ENCODE measurements at places on chromosomes 2 and 18. TPM values are rescaled to one million over a fixed set of nuclear protein-coding genes. Genes with fewer than 3 reads are reported as not detected.

ALK gene
- 0.13 TPM for polyA plus RNA-seq

- DNase-seq: no peak
Measured at GRCh38 chr2:237199577-237199976, 113.9 kb downstream of the COPS8 start.

DNA sequence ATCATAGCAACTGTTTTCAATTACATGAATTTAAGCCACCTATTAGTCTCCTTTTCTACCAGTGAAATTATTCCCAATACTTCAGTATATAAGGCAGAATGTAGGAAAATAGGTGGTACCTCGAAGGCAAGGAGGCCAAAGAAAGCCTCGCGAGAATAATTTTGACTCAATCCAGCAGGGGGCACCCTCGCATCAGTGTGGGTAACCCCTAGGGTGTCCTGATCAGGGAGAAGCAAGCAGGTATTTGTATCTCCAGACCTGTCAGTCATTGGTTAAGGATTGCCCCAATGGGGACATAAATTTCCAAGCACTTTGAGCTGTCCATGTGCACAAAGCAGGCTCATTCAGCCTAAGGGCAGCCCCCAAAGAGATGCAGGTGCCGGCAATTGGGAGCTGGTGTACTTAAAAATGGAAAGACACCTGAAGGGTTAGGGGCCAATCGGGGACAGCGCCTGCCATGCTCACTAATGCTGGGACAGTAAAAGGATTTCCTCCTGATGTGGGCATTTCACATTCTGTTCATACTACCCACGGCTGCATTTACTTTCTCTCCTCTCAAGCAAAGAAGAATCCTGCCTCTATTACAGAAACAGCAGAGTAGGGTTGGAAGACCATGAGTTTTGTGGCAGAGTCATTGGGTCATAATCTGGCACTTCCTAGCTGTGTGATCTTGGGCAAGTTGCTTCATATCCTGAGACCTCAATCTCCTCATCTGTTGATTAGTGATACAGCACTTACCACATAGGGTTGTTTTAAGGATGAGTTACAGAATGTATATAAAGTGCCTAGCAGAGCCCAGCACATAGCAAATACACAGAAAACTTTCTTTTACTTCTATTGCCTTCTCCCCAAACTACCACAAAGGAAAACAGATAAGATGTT lies 136.1 kb downstream of the ICOS start:
- DNase-seq: peak; percentile 44

DNA sequence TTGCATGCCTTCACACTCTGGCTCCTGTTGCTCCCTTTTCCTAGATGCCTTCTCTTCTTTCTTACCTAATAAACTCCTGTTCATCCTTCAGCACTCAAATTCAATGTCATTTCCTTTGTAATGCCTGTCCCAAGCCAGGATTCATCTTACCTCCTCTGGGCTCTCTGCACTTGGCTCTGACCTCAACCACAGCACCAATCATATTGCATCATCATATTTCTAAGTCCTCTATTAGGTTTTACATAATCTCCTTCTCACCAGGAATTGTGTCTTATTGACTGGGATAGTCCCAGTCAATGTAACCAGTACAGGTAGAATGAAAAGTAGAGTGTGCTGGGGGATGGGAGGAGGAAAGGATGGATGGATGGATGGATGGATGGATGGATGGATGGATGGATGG lies 187.1 kb downstream of the NRP2 start:
- DNase-seq: no peak

DNA sequence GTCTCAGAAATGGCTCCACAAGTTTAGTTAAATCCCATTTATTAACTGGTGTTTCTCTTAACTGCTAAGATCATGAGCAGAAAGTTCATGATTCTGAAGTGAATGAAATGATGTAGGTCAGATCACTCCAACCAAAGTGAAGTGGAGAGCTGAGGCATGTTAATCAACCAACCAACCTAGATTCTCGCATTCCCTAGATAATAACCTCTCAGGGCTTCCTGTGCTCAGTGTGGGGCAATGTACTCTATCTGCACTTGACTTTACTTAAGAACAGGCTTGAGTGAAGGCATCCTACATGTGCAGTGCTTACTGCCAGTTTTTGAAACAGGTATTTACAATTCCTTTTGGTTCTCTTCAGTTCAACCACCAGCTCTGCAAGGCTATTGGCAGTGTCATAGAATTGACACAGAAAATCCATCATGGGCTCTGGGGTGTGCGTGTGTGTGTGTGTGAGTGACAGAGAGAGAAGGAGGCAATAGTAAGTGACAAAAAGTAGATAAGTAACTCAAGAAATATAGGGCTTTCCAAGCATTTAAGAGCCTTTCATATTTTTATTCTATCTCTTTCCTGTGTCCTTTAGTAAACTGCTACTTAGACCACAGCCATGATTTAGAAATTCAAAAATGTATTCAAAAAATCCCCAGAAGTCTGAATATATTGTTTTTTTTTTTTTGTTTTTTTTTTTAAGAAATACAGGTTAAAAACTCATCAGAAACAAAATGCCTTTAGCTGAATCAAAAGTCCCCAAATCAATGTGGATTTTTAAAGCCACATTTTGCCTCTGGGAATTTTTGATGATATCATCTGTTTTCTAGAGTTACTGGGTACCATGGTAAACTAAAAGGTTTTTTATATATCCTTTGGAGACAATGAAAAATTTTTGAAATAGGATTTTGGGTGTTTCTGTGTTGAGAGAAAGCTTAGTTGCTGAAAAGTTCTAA lies 28.6 kb downstream of the DOCK10 start:
- no peak for DNase-seq

MSGN1 gene
- not detected for polyA plus RNA-seq

- no peak for DNase-seq
Measured at GRCh38 chr2:81389203-81389602, 1084.7 kb upstream of the LRRTM1 start.

- no peak for DNase-seq
Measured at GRCh38 chr2:215386566-215386965, 49.3 kb downstream of the FN1 start.

DNA sequence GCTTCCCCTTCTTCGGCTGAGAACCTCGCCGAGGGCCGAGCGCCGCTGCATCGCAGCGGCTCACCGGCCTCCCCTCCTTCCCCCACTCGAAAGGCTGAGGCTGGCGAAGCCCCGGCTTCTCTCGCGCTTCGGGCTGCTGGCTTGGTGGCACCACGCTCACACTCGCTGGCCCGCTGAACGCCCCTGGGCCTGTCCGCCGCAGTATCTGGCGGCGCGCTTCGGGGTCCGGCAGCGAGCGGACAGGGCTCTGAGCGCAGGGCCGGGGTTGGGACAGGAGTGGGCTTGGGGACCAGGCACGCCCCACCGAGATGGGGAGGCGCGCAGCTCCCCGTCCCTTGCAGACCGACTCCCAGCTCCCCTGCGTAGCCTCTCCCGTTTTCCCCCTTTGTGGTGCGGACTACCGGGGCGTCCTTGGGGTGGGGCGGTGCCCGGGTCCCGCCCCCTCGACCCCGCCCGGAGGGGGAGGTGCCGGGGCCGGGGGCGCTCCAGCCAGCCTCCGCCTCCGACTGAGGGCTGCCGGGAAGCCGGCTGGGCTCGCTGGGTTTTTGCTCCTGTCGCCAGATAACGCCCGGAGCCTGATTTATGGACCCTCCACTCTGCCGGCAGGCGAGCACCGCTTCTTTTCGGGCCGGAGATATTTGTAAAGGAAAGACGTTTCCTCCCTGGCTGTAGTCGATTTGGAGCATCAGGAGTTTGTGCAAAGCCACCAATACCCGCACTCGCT lies 3.8 kb downstream of the GBX2 start:
- DNase-seq: no peak

DNA sequence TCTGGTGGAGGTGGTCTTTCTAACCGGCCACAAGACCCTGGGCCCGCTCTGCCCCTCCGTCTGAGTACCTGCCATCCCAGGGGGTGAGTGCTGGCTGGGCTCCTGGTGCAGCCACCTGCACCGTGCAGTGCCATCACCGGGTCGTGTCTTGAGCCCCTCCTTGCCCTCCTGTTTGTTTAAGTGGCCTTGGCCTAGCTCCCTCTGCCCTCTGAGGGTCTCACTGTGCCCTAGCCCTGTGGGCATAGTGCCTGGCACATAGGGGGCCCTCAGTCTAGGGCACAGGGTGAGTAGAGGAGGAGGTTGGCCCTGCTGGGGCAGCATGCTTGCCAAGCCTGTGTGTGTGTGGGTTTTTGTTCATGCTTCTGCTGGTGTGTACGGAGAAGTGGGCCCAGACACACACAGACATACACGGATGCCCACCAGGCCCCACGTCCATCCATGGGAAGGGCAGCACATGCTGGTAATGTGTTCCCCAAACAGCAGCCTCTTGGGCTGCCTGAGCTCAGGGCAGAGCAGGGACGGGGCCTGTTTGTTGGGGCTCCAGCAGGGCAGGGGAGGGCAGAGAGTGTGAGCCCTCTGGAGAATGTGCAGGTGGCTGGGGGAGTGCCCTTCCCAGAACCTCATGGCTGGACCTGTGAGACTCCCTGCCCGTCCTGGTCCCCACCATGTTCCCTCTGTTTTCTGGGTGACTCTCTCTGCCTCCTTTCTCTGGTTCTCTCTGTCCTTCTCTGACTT lies 94.6 kb downstream of the GLI2 start:
- DNase-seq: no peak

- no peak for DNase-seq
Measured at GRCh38 chr18:52190195-52190594, 149.8 kb upstream of the DCC start.

DUSP2 gene
- polyA plus RNA-seq: 25.6 TPM

DNA sequence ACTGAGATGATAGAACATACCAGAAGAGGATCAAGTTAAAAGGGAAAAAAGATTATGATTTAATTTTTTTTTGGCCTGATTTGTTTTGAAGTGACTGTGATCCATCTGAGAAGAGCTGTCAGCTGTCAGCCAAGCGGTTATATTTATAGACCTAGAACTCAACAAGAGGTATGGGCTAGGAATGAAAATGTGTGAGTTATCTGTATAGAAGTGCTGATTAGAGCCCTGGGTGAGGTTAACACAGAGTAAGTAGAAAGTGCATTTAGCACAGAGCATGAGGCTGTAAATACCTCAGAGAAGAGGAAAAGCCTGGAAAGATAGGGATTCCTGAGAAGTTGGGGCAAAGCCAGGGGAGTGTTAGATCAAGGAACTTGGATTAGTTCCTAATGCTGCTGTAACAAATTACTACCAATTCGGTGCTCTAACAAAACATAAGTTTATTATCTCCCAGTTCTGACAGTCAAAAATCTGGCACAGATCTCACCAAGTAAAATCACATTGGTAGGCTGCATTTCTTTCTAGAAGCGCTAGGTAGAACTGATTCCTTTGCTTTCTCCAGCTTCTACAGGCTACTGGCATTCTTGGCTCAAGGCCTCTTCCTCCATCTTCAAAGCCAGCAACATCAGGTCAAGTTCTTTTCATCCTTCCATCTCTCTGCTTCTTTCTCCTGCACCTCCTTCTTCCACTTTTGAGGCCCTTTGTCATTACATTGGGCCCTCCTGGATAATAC lies 197.4 kb upstream of the SPHKAP start:
- no peak for DNase-seq

DNA sequence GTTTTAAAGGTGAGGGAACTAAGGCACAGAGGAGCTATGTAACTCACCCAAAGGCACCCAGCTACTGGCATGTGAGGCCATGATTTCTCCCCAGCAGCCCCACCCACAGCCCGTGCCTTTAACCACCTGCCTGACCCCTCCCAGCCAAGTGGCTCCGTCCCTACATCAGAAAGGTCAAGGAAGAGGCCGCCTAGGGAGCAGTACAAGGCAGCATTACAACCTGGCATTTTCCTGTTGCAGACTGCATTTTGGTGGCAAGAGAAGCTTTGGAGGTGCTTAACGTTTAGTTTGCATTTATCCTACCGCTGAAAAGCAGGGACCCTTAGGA lies 17.5 kb downstream of the STEAP3 start:
- no peak for DNase-seq

GRCh38 chr18:3319894-3320454 lies 58.0 kb downstream of the MYL12B start:
- DNase-seq: no peak

DNA sequence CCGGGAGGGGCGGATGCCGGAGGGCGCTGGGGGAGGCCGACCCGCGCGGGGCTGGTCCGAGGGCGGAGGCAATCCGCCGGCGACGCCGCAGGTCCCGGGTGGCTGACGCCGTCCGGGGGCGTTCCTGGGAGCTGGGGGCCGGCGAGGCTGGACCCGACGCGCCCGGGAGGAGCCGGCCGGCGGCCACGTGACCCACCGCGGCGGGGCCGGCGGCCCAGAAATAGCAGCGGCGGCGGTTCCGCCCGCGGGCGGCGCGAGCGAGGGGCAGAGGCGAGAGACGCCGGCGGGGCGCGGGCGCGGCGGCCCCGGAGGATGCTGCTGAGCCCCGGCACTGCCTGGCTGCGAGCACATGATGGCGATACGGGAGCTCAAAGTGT lies at the start of gene RAB31:
TSS of gene RAB31 (plus strand) at position 245 of the 377 bp plus-strand sequence. CDS start at position 350, 105 bp downstream.
- DNase-seq: no peak

DLX1 gene
- polyA plus RNA-seq: not detected

GRCh38 chr2:107411267-107411666 lies 415.4 kb upstream of the RGPD4 start:
- DNase-seq: no peak
